CD4-positive, alpha-beta T cell treated with Interleukin-6 at 100 ng/mL for 8 hours (primary cell): ENCODE measurements at places on chromosomes 2 and 18.

- no peak for DNase-seq
Measured at GRCh38 chr18:21112543-21113105, 1.0 kb upstream of the ROCK1 start.

DNA sequence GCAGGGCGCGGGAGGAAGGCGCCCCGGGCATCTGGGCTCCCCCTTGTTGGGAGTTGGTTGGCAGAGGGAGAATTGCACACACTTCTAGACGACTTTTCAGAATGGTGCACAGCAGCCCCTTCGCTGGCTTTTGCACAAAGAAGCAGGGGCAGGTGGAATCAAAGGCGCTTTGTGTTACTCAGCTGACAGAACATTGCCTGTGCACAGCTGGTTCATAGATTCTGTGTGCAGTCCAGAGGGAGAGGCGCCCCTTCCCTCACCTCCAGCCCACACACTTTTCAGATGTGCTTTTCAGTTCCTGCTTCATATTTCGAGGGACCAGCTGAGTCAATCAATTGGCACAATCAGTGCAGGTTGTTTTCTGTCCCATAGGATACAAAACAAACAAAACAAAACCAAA, 348.4 kb upstream of the RAB12 start:
- no peak for DNase-seq

GRCh38 chr2:165443511-165443910, 26.0 kb upstream of the CSRNP3 start:
- DNase-seq = no peak

DNA sequence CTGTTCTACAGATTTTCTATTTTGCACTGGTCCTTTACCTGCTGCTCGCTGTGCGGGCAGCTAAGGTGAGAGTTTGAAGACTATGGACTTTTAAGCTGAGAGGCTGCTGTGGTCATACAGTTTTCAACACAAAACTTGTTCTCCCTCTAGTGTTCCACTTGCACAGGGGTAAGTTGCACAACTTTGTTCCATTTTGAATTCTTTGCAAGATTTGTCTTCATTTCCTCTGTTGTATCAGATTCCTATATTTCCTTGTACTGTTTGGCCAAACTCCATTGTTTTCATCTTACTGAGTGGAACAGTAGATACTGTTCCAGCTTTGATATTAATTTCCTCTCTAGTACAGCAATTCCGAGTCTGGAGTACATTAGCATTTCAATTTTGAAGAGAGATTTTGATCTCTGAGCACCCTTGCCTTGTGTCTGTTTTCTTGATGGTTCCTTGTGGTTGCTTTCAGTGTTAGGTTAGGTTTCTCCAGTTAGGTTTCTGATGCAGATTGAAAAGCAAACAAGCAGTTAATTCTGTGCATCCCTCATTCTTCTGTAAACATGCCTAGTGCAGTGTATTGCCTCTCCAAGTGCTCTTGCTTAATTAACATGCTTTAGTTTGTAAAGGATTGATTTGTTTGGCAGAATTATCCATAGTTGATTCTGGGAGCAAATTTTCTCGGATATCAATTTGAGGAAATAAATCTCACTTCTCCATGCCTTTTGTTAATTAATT, 188.8 kb downstream of the PTPRM start:
- DNase-seq = no peak

GRCh38 chr2:64737547-64737946, 83.8 kb upstream of the SERTAD2 start:
- no peak for DNase-seq

GRCh38 chr2:133062931-133063665, 393.1 kb upstream of the LYPD1 start:
- no peak for DNase-seq

DNA sequence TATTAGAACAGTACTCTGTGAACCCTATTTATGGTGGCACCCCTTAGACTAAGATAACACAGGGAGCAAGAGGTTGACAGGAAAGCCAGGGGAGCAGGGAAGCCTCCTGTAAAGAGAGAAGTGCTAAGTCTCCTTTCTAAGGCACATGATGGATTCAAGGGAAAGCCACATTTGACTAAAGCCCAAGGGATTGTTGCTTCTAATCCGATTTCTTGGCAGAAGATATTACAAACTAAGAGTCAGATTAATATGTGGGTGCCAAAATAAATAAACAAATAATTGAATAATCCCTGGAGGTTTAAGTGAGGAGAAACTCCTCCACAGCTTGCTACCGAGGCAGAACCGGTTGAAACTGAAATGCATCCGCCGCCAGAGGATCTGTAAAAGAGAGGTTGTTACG, 333.2 kb downstream of the SOX11 start:
- DNase-seq = no peak

DNA sequence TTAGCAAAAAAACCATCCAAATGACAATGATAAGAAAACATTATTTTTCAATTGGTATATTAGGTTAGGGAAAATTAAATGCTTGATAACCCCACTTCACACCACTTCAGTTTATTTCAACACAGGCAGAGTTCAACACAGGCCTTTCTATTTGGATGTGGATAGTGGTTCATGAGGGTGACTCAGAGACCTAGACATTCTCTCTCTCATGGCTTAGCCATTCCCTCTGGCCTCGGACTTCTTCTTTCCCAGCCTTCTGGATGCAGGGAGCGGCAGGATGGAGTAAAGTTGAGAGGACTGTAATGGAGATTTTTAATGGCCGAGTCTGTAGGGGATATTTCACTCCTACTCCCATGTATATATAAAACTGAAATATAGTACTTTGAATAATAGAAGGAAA, 109.7 kb downstream of the CTNNA2 start:
- no peak for DNase-seq
